ENCODE measurements at places on chromosomes 1 and 21.

DNA sequence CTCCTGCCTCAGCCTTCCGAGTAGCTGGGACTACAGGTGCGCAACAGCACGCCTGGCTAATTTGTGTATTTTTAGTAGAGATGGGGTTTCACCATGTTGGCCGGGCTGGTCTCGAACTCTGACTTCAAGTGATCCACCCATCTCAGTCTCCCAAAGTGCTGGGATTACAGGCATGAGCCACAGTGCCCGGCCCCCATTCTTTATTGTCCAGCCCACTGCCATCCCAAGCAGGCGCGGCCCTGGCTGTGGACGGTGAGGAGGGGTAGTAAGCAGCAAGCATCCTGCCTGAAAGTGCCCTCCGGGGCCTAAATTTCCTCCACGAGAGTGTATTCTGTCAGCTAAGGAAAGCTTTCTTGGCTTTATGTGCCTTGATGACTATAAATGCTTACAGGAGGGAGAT, 113.2 kb upstream of the CSF3R start:
- no peak for DNase-seq

- no peak for DNase-seq
These were observed 13.5 kb upstream of the TEKT2 start for GRCh38 chr1:36070349-36070748.

DNA sequence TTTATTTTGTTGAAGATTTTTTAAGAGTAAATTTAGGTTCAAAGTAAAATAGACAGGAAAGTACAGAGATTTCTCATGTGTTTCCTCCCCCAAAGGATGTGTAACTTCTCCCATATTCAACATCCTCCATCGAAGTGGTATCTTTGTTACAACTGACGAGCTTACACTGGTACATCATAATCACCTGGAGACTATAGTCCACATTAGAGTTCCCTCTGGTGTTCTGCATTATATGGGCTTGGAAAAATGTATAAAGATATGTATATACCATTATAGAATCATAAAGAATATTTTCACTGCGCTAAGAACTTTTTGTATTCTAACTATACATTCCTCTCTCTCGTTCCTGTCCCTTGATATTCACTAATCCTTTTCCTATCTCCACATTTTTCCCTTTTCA, 203.7 kb downstream of the AMY1C start:
- no peak for DNase-seq

- no peak for DNase-seq
These were observed 70.6 kb upstream of the NEK7 start for GRCh38 chr1:198086051-198086745.

DNA sequence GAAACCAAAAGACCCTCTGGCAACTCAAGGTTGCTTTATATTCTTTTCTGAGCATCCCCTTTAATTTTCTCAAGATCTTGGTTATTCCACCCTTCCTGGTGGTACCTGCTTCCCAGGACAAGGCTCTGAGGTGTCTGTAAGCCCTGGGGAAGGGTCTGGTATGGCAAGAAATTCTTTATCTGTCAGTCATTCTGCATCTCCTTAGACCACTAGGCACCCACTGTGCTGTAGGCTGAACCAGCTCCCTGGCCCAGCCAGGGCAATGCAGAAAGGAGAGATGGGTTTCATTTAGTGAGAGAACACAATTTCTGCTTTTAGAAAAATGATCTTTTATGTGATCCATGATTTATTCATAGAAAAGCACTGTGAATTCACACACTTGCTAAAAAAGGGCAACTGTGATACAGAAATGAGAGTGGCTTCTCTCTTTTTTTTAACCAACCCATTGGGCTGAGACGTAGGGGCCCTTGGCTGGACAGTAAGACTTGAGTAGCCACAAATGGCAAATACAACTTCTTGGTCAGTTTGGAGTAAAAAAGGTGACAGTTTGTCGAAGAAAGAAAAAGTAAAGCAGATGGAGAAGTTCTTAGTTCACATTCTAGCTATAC, 4.1 kb downstream of the UROD start:
- no peak for DNase-seq

- peak; percentile 44 for DNase-seq
These were observed 10.1 kb downstream of the ADAMTS5 start for GRCh38 chr21:26956813-26957212.

GRCh38 chr1:87594736-87595383, 266.2 kb downstream of the LMO4 start:
- DNase-seq: no peak

GRCh38 chr1:78721136-78721535, 71.5 kb downstream of the IFI44 start:
- DNase-seq: no peak

GRCh38 chr1:75797606-75798216, 1.0 kb downstream of the MSH4 start:
- no peak for DNase-seq

DNA sequence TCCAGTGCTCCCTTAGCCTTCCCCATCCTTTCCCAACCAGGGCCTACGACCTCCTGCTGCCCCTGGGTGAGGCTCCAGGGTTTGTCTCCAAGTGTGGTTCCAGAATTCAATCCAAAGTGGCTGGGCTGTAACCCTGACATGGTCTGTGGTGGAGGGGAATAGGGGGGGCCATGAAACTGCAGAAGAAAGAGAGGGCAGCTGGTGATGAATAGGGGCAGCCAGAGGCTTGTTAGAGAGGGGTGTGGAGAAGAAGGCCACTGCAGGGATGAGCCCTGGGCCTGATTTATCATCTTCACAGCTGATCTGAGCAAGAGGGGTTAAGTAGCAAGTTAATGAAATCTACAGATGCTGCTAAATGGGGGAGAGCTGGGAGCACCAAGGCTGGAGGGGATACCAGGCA, 12.9 kb upstream of the ERI3 start:
- DNase-seq: no peak

DNA sequence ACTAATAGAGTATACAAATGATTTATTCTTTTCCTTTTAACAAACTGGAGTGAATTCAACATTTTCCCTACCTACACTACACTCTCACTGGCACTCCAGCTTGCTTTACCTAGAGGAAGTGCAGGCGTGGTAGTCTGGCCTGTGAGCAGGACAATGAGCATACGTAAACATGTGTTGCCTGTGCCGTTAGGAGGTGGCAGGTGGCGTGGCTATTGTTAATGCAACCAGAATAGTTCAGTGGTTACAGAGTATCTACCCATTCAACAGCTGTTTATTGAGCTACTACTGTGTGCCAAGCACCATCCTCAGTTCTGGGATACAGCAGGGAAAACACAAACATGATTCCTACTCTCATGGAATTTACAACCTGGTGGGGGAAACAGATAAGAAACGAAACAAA, 299.7 kb upstream of the KAZN start:
- DNase-seq: no peak

DNA sequence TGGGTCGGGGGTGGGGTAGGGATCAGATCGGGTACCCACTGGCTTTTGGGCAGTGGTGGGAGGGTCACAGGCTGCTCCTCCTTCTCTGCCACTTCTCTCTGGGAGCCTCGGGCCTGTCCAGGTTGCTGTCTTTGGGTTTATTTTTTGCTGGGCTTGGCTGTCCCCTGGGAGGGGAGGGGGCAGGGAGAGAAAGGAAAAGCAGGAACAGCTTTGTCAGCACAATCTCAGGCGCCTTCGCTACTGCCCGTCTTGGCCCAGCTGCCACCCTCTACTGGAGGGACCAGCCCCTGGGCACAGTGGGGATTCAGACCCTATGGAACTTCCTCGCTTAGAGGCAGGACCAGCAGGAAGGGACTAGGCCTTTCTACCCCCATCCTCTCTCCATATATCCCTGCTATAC, 8.4 kb downstream of the KCNQ4 start:
- DNase-seq: no peak

GRCh38 chr1:38775175-38775845, 84.3 kb downstream of the RRAGC start:
- DNase-seq: peak; percentile 11

DNA sequence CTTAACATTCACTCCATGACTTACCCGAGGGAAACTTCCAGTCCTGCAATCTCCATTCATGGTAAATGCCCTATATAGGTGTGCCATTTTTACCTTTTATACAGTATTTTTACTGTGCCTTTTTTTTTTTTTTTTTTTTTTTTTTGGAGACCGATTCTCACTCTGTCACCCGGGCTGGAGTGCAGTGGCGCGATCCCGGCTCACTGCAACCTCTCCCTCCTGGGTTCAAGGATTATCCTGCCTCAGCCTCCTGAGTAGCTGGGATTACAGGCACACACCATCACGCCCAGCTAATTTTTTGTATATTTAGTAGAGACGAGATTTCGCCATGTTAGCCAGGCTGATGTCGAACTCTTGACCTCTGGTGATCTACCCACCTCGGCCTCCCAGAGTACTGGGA, 124.4 kb upstream of the PLPPR4 start:
- no peak for DNase-seq

DNA sequence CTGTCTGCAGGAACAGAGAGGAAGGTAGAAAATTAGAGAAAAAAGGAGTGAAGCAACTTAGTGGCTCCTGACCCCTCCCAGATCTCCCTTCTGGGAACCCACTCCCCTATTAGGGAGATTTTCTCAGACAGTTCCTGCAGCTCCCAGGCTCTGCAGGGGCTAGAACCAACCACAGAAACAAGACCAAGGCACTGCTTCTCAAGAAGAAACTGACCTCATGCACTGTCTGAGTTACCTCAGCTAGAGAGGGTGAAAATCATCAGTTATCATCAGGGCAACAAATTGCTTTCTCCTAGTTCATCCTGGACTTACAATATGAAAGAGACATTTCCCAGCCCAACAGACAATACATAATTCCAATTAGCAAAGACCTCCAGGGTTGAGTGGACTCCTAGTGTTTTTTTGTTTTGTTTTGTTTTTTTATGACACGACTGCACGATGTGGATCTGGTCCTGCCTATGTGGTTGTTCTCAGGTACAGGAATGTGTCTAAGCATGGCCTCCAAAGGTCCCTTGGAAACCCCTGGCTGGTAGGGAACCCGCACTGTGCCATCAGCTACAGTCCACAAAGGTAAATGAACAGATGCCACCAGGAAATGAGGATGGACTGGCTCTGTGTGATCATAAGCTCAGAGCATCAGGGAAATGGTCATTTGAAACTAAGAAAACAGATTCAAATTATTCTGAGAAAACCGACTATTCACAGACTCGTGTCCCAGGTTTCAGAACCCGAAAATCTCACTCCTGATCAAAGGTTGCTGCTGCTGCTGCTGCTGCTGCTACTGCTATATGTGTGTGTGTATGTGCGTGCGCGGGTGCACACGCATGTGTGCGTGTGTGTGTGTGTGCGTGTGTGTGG, 65.3 kb downstream of the LAMC2 start:
- DNase-seq: no peak

DNA sequence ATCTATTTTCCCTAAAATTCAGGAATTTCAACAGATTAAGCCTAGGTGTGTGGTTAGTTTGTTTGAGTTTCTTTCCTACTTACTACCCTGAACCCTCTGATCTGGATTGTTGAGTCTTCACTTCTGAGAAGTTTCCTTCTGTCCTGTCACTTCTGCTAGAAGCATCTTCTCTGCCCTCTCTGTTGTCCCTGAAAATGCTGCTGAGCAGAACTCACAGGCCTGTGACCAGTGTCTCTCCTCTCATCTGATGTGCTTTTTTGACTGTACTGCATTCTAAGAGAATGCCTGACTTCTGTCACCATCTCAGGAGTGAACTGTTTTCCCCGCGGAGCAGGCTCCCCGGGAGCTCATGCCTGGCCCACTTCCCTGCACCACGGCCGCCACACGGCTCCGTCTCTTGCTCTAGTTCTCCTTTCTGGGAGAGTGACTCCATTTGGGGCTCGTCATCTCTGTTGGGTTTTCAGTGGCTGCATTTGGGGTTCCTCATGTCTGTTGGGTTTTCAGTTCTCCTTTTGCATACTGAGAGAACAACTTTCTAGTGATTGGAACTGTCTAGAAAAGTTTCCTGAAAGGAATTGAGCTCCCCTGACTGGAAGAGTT, 77.9 kb downstream of the POFUT2 start:
- DNase-seq: no peak

GRCh38 chr1:32339363-32339978, 3.4 kb upstream of the MARCKSL1 start:
- no peak for DNase-seq

DNA sequence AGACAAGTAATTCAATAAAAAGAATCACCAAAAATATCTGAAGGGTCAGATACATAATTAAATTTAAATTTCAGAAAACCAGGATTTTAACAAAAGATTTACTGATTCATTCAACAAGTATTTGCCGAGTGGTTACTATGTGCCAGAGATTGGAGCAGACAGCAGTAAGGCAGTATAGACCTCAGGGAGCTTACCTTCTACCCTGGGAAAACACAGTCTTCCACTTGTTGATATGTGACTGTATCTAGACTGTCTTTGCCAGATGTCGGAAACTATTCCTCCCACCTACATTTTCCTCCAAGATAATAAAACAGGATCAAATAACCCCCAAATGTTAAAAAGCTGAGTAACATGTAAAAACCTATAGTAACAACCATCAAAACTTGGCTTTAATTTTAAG, 6.2 kb downstream of the HNRNPR start:
- no peak for DNase-seq

DNA sequence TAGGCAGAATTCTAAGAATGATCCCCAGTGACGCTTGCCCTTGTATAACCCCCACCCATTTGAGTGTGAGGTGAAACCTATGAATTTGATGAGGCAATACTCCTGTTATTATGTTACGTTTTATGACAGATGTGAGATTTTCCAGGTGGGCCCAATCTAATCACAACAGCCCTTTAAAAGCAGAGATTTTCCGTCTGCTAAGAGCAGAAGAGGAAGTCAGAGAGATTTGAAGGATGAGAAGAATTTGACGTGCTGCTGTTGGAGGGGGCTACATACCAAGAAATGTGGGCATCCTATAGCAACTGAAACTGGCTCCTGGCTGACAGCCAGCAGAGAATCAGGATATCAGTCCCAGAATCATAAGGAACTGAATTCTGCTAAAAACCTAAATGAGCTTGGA, 2.4 kb upstream of the SLC19A2 start:
- DNase-seq: no peak

GRCh38 chr1:39391691-39392679, 99.5 kb upstream of the BMP8A start:
- DNase-seq: no peak

GRCh38 chr1:84006591-84006990, 7.7 kb upstream of the TTLL7 start:
- DNase-seq: no peak

DNA sequence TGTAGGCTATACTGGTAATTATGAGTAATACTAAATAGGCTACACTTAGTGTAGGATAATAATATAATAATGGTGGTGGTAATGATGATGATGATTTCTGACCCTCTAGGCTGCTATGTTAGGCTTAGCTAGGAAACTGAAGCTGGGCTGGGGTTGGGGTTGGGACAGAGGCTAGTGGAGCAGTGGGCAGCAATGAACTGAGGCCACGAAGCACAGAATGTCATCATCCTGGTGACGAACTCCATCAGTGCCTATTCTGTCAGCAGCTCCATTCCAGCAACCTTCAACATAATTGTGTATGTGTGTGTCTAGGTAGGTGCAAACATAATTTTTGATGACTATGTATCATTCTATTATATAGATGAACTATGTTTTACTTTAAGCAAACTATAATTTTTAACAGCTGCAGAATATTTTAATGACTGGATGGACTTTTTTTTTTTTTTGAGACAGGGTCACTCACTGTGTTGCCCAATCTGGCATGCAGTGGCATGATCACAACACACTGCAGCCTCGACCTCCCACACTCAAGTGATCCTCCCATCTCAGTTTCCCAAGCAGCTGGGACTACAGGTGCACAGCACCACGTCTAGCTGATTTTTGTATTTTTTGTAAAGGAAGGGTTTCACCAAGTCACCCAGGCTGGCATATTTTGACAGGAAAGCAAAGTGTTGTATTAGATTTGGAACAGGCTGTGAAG, 12.9 kb upstream of the CLIC4 start:
- no peak for DNase-seq

- DNase-seq: peak; percentile 33
These were observed 26.2 kb downstream of the EXTL2 start for GRCh38 chr1:100868364-100868995.
